ENCODE measurements at places on chromosomes 11 and 22.

- no peak for DNase-seq
These were observed 28.6 kb upstream of the ANGPTL5 start for GRCh38 chr11:101944923-101945322.

GRCh38 chr22:44186121-44186510 is 5.4 kb downstream of the PARVG start:
- no peak for DNase-seq

DNA sequence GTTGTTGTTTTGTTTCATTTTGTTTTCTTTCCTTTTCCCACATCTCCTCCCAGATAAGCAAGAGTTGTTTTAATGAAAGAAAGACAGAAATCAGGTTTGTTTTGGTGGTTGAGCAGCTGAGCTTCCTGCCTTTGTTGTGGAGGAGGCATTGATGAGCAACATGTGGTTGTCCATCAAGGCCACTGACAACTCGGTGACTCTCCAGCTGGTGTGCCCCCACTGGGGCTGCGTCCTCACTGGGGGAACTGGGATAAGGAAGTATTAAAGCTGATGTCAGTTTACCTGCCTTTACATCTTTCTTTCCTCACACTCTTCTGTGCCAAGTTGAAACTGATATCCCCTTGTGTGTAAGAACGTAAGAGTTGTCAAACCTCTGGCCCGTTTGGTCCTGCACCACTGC is 5.9 kb downstream of the VPS26B start:
- DNase-seq, result no peak

DNA sequence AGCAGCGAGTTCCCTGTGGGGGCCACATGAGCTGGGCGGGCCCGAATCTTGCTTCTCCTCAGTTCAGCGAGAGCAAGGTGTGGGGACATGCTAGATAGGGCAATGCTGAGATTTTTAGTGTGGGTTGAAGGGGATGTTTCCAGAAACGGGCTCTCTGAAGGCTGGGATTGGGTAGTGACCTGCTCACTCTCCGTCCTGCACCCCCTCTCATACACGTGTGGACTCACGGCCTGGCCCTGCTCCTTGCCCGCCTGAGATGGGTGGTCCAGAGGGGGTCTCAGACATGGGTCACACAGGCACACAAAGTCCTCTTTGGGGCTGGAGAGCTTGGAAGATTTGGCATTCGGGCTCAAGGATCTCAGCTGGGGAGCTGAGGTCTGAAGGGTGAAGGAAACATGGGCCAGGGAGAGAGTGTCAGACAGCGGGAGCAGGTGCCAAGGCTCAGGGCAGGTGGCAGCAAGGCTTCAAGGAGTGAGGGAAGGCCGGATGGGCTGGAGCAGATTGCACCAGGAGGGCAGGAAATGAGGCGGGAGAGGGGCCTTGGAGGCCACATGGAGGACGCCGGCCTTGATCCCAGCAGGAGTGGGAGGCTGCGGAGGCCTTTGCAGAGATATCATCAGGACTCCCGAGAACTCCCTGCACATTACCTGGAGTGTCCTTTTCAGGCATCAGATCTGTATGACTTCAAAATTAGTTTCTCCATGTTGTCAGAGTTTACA is 74.1 kb downstream of the PARVB start:
- DNase-seq, result no peak

GRCh38 chr11:64226507-64227051 is 505 bp downstream of the NUDT22 start:
- no peak for DNase-seq

- no peak for DNase-seq
These were observed 47.9 kb downstream of the CHRDL2 start for GRCh38 chr11:74683279-74683871.

DNA sequence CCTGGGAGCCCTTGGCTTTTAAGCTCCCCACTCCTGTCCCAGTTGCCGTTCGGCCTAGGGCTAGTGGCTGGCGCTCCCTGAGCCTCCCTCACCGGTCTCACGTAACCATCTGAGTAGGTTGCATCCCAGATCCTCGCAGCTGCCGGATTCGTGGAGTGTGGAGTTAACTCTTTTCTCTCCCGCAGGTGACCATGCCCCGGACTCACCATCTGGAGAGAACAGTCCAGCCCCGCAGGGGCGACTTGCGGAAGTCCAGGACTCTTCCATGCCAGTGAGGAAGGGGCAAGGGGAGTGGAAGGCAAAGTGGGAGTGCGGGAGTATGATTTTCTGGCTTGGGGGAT is 902 bp downstream of the MUS81 start:
- no peak for DNase-seq

GRCh38 chr11:66466225-66467033 is at the start of gene PELI3:
Gene PELI3 (plus strand): TSS chr11:66466905. CDS start chr11:66468129, 1,224 bp downstream.
- DNase-seq, result peak; percentile 90

DNA sequence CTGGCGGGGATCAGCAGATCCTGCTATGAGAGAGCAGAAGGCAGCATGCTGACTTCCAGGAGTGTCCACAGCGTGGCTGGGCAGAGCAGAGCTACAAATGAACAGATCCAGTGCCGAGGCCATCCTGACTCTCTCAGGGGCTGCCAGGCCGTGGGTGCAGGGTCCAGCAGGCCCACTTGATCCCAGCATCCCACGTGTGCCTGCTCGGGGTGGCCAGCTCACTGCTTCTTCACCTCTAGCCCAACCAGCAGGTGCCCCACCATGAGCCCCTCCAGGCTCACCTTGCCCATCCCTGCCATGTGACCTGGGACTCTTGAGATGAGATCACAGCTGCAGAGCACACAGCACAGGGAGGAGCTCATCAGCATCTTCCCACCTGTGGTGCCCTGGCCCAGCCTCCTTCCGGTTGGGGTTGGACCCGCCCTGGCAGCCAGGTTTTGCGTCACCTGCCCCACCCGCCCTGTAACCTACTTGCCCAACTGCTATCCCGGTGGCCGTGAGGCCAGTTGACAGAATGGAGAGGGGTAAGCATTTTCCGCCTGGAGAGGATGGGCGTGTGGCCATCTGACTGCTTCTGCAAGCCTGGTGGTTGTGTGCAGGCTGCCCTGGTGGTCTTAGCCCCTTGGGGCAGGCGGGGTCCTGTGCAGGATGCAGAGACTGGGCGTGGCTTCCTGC is 11.0 kb downstream of the TANGO2 start:
- DNase-seq, result no peak

DNA sequence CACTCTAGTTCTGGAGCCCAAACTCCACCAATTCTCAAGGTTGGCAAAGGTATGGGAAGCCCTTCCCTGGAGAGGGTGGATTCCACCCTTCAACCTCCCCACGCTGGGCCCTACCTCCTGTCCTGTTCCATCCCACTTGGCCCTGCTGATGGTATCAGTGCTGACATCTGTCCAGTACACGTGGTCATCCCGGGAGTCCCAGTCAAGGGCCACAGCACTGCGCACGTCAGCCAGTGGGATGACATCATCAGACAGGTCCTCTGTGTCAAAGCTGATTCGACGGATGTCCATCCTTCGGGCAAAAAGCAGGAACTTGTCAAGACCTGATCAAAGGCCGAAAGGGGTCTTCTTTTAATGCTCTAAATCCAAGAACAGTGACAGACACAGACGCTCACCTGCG is 32.1 kb downstream of the LRP4 start:
- DNase-seq, result no peak

- no peak for DNase-seq
These were observed 134.7 kb downstream of the TTC17 start for GRCh38 chr11:43493431-43493830.
